ENCODE measurements at places on chromosomes 12 and 14.
A peak's percentile ranks its signal among the peaks of the same experiment; 100 is the strongest.

- DNase-seq: no peak
These were observed 139.7 kb downstream of the RIMBP2 start for GRCh38 chr12:130576371-130576816.

- DNase-seq: no peak
These were observed 65.1 kb downstream of the DIP2B start for GRCh38 chr12:50569876-50570275.

DNA sequence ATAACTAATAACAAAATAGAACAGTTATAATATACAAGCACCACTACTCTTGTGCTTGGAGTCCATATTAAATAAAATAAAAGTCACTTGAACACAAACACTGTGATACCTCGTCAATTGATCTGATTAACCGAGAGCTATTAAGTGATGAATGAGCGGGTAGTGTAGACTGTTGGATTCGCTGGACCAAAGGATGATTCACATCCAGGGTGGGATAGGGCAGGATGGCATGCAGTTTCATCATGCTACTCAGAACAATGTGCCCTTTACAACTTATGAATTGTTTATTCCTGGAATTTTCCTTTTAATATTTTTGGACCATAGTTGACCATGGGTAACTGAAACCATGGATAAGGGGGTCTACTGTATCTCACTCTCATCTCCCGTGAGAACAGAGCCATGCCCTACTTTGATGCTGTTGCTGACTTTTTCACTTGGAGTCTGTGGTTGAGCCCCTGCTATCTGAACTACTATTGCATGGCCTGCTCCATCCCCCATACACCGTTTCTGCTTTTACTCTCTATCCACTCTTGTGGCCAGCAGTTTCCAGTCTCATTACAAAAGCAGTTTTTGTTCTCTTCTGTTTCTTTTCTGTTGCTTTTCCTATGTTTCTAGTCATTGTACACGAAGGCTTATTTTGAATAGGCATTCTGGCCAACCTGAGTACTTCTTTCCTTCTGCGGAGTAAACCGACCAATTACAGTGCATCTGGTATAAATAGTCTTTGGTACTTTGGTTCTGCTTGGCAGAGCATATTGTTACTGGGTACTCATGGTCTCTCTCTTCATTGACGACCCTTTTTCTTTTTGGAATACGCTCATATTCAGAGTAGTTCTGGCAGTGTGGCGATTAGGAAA lies 12.2 kb downstream of the TMTC2 start:
- DNase-seq: no peak

GRCh38 chr12:76618031-76618430 lies 58.5 kb upstream of the OSBPL8 start:
- DNase-seq: no peak

GRCh38 chr12:54389607-54390175 lies 5.2 kb upstream of the ZNF385A start:
- no peak for DNase-seq

DNA sequence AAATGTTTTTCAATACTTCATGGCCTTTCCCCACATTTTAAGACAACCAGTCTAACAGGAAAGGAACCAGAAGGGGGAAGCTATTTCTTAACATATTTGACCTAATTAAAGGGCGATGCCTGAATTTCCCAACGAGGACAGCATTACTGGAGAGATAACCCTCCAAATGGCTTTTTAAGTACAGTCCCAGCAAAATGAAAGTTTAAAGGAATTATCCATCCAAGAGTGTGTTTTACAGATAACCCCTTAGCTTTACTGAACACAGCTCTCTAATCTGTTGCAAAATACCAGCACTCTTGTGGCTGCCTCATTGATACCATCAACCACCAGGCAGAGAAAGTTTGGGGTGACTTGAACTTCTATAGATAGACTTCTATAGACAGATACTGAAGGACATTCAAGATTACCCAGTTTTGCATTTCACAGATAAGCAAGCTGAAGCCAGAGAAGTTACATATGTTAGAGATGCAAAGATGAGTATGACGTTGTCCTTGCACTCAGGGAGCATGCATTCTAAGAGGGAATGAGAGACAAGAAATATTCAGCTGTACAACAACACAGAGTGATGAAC lies 41.3 kb upstream of the DUSP6 start:
- no peak for DNase-seq

GRCh38 chr12:82650627-82651337 lies 35.9 kb upstream of the TMTC2 start:
- DNase-seq: no peak

DNA sequence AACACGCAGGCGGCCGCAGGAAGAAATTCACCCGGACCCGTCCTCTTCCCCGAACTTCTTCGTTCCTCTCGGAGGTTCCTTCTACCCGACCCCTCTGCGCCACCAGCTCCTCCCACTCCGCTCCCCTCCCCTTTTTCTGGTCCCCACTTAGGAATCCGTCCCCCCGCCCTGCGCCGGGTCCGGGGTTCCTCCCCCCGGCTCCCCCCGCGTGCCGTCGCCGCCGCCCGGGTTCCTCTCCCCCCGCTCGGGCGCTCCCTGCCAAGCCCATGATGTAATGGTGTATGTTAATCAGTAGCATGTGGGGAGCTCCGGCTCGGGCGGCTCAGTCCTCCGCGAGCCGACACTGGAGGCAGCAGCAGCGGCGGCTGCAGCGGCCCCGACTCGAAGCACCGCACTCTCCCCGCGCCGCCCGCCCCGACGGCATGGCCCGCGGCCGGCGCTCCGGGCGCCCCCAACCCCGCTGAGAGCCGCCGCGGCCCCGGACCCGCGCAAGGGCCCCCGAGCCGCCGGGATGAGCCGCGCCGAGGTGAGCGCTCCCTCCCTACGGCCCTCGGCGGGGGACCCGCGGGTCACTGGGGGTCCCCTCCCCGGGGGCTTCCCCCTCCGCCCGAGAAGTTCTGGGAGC lies 1.0 kb upstream of the SAMD4A start:
- DNase-seq: peak; percentile 53

- no peak for DNase-seq
These were observed 325.2 kb upstream of the RGS6 start for GRCh38 chr14:71607056-71607455.

DNA sequence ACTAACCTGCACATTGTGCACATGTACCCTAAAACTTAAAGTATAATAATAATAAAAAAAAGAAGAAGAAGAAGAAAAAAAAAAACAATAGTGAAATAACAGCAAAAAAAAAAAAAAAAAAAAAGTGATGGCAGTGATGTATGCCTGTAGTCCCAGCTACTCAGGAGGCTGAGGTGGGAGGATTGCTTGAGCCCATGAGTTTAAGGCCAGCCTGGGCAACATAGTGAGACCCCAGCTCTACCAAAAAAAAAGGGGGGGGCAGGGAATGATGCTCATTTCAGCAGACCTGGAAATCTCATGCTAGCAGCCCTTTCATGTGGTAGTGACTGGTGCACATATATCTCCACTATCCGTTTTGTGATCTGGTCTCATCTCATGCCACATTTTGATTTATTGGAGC lies 20.8 kb downstream of the TRAFD1 start:
- DNase-seq: no peak

Measured in stimulated activated CD4-positive, alpha-beta T cell treated with anti-CD3 and anti-CD28 coated beads, Interleukin-1b, Interleukin-23, amount 100 ng/mL, for 1 hour (primary cell).